ENCODE measurements at places on chromosomes 3 and 15.

DNA sequence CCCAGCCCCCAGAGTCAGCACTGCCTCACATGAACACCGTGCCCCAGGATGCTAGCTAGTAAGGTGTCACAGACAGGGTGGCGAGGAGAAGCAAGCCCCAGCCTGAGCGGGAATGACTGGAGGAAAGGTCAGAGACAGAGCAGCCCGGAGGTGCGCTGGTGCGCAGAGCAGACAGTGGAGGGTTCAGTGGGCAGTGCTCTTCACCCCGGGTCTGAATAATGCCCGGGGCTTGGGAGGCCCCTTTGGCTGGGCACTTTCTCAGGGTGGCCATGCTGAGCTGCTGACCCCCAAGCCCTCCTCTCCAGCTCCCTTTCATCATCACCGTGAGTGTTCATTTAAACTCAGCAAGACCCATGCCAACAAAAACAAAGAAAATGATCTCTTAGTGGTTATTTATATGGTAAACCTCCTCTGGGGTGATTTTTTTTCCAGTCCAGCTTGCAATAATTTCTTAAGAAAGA lies 110.8 kb downstream of the VGLL4 start:
- no peak for DNase-seq

DNA sequence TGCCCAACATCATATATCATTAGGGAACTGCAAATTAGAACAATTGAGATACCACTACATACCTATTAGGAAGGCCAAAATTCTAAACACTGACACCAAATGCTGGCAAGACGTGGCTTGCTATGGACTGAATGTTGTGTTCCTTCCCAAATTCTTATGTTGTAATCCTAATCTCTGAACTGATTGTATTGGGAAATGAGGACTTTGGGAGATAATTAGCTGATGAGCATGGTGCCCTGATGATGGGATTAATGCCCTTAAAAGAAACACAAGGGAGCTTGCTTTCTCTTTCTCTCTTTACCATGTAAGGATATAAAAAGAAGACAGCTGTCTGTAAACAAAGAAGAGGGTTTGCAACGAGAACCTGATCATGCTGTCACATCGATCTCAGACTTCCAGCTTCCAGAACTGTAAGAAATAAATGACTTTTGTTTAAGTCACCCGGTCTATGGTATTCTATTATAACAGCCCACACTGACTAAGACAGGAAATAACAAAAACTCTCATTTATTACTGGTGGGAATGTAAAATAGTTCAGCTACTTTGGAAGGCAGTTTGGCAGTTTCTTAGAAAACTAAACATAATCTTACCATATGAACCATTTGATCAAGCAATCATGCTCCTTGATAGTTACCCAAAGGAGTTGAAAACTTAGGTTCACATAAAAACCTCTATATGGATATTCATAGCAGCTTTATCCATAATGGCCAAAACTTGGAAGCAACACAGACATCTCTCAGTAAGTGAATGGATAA lies 458.3 kb upstream of the CBLB start:
- DNase-seq: no peak

DNA sequence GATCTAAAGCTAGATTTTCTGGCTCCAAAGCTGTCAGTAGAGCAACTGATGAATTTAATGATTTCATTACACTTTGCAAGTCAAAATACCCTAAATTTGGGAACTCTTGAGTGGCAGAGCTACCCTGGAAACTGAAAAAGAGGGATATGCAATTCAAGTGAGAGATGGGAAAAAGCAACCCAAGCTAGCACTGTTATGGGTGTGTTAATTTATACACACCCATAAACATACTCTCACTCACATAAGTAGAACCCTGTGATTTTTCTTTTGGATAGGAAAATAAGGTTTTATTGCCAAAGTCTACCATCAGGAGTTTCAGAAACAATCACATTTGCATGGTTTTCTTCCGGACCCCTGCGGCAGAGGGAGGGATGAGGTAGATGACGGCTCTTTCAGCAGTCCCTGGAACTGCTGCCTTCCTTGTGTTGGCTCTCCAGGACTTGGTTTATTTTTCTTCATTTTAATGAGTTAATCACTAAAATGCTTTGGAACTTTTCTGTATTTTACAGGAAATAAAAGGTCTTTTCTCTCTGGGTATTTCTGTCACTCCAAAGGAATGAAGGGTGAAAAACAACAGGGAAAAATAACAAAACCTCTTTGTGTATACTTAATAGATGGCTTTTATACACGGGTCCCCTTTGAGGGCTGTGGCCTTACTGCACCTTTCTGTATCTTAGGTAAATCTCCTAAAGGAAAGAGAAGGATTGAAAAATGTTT lies 63.8 kb downstream of the TTC23 start:
- DNase-seq: no peak

DNA sequence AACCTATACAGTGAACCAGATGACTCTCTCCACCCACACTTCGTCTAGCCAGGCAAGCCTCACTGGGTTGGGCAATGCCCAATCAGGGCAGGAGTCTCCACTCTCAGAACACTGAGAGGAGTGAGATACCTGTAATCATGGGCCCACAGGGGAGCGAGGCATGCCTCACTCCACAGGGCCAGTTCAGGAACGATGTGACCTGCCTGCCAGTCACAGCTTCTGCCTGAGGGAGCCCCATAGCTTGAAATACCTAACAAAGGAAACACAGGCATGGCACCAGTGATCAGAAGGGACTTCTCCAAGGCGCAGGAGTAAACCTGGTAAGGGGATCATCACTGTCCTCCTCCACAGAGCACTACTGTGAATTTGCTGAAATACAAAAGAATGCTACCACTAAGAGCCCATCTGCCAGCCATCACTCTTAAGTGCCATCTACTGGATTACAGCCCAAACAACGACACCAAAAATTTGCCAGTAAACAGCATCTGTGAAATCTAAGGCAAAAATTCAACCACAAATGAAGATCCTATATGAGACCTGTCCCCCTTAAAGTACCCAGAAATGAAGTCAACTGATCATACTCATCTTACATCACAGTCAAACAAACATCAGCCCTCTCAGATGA lies 689.9 kb upstream of the SEMA6D start:
- DNase-seq: no peak

DNA sequence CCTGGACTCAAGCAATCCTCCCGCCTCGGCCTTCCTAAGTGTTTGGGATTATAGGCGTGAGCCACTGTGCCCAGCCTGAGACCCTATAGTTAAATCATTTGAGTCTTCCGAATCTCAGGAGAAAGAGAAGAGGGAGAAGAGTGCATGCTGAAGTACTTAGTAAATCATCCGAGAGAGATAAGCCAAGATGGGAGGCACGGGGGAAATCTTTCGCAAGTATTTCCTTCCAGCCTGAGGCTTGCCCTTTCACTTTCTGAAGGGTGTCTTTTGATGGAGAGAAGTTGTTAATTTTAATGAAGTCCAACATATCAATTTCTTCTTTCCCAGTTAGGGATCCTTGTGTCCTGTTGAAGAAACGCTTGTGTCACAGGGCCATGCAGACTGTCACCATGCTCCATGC lies 97.1 kb upstream of the SLC6A6 start:
- no peak for DNase-seq

- no peak for DNase-seq
Observed at GRCh38 chr3:116140100-116140689, 305.1 kb downstream of the LSAMP start.

DNA sequence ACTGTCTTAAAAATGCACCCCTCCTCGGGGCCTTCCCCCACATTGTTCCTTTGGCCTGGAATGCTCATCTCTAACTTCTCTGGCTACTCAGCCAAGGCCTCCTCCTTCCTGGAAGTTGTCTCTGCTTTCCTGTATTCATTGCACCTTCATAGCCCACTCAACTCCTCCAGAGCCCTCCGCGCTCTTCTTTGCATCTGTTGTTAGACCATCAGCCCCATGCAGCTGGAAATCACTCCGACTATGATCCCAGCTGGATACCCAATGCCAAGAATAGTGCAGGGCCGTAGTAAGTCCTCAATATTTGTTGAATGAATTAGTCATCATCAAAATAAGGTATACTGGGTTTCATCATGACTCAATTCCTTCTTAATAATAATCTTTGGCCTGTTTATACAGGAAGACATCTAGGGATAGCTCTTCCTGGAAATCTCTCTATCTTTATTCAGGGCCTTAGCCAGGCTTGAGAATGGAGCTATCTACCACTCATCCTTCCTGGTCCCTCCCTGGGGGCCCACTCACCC lies 112.7 kb downstream of the SYNPR start:
- no peak for DNase-seq

- no peak for DNase-seq
Observed at GRCh38 chr3:171000281-171000680, 26.2 kb downstream of the SLC2A2 start.

- no peak for DNase-seq
Observed at GRCh38 chr3:70800951-70801350, 488.5 kb upstream of the MDFIC2 start.

- peak; percentile 59 for DNase-seq
Observed at GRCh38 chr15:31265090-31265870, 61.4 kb upstream of the KLF13 start.

DNA sequence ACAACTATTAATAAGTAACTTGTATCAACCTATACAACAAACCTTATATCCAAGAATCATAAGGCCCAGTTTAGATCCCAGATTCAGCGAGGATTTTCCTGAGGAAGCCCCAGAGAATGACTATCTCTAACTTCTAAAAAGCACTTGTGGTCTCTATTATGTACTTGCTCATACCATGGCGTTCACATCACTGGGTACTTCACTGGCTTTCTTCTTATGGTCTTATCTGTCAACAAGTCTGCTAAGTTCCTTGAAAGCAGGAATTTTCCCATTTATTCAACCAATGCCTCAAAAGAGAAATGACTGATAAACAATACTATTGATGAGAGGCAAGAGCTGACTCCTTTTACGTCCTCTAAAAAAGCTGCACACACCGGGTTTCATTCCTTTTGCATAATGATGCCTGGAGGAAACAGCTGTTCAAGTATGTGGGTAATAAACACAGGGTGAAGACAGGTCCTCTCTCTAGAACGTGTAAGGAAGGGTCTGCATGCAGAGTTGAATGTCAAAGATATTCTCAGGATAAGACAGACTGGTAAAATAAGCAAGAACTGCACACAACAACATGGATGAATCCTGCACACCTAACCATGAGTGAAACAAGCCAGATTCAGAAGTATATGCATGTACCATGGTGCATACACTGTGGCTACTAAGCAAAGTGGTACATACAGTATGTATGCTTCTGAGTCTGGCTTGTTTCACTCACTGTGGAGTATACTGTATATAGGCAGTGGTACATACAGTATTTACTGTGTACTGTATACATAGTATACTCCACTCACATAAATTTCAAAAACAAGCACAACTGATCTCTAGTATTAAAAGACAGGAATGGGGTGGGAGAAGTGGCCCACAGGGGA lies 408.7 kb downstream of the SHQ1 start:
- no peak for DNase-seq

GRCh38 chr3:47836986-47837385 lies 34.0 kb downstream of the DHX30 start:
- DNase-seq: no peak

DNA sequence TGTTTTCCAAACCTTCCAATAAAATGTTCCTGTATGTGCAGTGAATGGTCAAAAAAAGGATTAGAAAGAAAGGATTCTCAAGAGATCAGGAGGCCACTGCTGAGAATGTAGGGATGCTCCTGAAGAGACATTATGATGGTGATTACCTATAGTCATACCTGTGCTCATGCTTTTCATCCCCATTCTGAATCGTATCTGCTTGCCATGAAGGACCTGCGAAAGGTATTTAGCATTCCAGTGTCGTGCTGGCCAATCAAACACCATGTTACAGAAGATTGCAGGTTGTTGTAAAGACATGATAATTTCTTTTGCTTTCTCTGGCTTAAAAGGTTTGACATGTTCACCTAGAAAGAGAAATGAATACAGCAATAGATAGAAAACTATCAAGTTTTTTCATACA lies 16.1 kb downstream of the HSPBAP1 start:
- no peak for DNase-seq

GRCh38 chr15:83088876-83089275 lies 18.6 kb upstream of the TM6SF1 start:
- no peak for DNase-seq

DNA sequence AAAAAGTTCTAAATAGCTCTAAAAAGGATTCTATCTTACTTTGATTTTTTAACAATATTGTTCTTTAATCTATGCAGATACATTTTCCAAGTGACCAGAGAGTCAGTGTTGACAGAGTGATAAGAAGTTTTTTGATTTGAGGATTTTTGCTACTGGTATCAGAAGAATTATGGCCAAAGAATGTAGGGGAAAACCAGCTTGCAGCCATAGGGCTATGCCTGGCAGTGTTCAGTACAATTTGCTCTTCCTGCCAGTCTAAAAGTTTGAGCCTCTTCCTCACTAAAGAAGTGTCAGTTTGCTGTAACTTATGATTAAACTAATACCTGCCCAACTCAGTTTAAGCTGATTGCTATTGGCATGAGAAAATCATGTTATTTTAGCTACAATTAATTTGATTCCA lies 35.3 kb upstream of the FSIP1 start:
- no peak for DNase-seq
